ENCODE measurements at places on chromosomes 4 and X.

DNA sequence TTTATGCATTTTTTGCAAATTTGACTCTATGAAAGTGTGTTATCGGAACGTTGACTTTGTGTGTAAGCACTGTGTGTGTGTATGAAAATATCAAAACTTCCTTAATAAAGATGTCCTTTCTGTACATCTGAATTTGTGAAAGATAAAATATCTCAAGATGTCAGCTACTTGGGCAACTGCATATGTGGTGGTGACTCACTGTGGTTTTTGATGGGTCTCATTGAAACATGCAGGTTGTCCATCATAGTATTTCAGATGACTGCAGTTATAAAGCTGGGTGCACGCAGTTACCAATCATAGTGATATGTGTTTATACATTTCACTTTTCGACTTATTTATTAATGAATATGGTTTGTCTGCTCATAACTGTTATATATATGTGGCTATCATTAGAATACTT, 19.7 kb upstream of the BBS12 start:
- no peak for DNase-seq
- H3K36me3 ChIP-seq: no peaks in the 10 kb centered on the region
- H3K27me3 ChIP-seq: no peaks in the 10 kb centered on the region

- no peak overlapping the region for H3K4me3 ChIP-seq
- no peak for DNase-seq
- peaks cover 34% of the 10 kb centered on the region for H3K27me3 ChIP-seq
- H3K4me1 ChIP-seq: no peaks in the 10 kb centered on the region
- H3K36me3 ChIP-seq: no peaks in the 10 kb centered on the region
Observed at GRCh38 chr4:152957437-152958171, 21.5 kb downstream of the FHDC1 start.

DNA sequence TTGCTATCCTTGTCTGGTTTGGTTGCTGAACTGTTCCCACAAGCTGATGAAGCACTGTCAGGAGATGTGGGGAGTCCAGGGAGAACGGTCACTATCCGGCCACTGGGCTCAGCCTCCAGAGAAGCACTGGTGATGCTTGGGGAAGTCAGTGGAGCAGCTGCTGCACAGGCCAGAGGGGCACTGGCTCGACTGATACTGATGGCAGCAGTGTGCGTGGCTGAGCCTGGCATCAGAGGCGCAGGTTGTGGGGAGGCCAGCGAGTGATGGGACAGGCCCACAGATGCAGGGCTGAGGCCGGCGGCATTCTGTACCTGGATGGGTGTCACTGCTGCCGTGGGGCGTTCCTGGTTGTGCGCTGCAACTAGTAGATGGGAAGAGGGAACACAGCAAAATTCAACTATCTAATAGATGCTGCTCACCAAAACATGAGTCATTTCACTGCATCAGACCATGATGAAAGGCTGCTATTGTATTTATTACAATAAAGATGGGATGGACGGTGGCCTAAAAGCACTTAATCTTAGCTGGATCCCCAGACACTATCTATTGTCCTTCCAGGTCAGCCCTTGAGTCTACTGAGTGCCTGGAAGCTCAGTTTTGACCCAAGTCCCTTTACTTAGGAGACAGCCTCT, 106.3 kb upstream of the CBR4 start:
- H3K4me3 ChIP-seq: no peak overlapping the region
- no peaks in the 10 kb centered on the region for H3K27me3 ChIP-seq
- H3K4me1 ChIP-seq: no peaks in the 10 kb centered on the region
- H3K36me3 ChIP-seq: no peaks in the 10 kb centered on the region
- DNase-seq: no peak

GRCh38 chrX:96386981-96387380, 297.7 kb upstream of the DIAPH2 start:
- no peak overlapping the region for H3K4me3 ChIP-seq
- DNase-seq: no peak

DNA sequence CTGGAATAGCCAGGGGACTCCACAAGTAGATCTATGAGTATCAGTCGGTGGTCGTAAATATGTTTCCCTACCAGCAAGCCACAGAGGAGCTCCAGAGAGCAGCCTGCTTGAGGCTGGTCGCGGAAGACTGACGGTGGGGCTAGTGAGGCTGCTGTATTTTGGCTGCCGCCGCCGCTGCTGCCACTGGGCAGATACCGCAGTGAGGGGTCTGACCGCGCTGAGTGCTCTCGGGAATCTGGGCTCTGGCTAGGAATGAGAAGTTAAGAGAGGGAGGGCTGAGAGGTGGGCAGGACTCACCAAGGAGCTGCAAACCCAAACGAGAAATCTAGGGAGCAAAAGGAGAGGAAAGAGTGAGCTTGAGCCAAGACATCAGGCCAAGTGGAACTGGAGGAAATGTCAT, at the start of gene EXOC1L:
Gene EXOC1L, plus strand, starts transcription at position 157 of the 400 bp plus-strand sequence. Its CDS starts 237 bp downstream, at position 394.
- no peak within 1 kb of the TSS for H3K27ac ChIP-seq
- peaks cover 14% of the 10 kb centered on the region for H3K27me3 ChIP-seq
- no peaks in the 10 kb centered on the region for H3K36me3 ChIP-seq
- H3K4me3 ChIP-seq: no peak within 1 kb of the TSS
- peaks cover 4% of the 10 kb centered on the region for H3K4me1 ChIP-seq

DNA sequence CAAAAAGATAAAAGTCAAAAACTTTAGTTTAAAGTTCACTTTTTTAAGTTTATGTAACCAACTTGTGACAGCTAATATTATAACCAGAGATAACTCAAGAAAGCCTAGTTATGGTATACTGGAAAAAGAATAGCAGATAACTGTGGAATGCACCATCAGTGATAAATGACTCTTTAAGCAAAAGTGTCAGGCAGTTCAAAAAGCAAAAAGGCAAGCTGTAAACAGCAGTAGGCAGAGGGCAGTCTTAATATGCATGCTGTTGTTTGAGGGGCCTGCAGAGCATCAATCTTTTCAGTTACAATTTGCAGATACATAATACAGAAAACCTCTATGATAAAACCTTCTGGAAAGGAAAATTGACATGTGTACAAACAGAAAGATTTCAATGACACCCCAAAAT, 81.8 kb upstream of the JADE1 start:
- no peaks in the 10 kb centered on the region for H3K27me3 ChIP-seq
- H3K4me3 ChIP-seq: no peak overlapping the region
- H3K4me1 ChIP-seq: no peaks in the 10 kb centered on the region
- no peak for DNase-seq
- no peak overlapping the region for H3K27ac ChIP-seq

GRCh38 chr4:14361084-14361483, 641.2 kb upstream of the CPEB2 start:
- no peak overlapping the region for H3K27ac ChIP-seq
- H3K4me3 ChIP-seq: no peak overlapping the region
- no peaks in the 10 kb centered on the region for H3K27me3 ChIP-seq
- no peaks in the 10 kb centered on the region for H3K4me1 ChIP-seq
- no peak for DNase-seq

- no peak for DNase-seq
- H3K4me1 ChIP-seq: no peaks in the 10 kb centered on the region
Observed at GRCh38 chr4:182255441-182256190, 12.4 kb downstream of the TENM3 start.

DNA sequence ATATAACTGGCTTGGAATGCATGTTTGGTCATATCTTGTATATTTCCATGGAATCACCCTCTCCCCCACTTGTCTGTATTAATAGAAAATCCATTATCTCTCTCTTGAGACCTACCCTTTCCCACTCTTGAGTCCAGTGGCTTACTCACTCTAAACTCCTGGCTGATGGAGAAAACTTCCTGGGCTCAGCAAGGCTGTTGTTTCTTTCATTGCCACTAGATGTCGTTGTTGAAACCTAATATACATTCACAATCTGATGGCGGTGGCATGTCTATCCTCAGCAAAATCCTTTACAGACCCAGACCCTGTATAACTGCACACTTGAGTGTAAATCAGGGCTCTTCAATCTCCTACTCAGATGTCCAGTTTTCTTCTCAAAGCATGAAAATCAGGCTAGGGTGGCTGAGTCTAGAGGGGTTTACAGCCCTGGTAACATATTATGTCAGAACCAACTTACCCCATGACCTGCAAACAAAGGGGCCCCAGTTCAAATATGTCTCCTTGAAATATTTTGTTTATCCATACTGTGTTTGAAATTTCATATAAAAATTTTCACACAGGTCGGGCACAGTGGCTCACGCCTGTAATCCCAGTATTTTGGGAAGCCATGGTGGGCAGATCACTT, 70.0 kb upstream of the FAM241A start:
- H3K4me3 ChIP-seq: no peak overlapping the region
- peak; percentile 38 for DNase-seq
- peaks cover 8% of the 10 kb centered on the region for H3K27me3 ChIP-seq

DNA sequence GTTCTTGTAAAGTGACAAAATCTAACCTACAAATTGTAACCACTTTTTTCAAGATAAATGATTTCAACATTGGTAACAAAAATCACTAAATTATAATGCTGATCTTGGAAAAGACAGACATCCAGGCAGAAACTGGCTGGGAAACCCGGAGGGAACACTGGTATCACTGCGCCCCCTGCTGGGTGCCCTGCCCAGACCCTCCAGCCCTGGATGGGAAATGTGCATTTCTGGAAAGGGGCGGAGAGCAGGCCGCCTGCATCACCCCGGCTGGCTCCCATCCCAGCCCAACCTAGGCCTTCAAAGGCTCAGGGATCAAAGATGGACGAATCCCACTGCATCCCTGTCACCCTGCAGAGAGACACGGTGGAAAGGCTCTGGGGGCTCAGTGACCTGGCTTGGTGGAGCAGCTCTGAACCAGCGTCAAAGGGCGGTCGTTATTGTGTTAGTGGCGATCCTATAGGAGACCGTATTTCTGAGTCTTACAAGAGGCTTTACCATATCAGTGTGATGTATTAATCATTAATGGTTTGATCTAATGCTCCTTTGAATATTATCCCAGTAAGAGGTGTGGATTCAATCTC, 37.3 kb downstream of the ACOX3 start:
- H3K4me3 ChIP-seq: no peak overlapping the region
- H3K27me3 ChIP-seq: no peaks in the 10 kb centered on the region
- no peaks in the 10 kb centered on the region for H3K4me1 ChIP-seq
- peak; percentile 63 for DNase-seq
- H3K36me3 ChIP-seq: no peaks in the 10 kb centered on the region
- no peak overlapping the region for H3K27ac ChIP-seq

GRCh38 chrX:133045986-133046385, 50.9 kb downstream of the USP26 start:
- H3K4me3 ChIP-seq: no peak overlapping the region
- H3K27ac ChIP-seq: no peak overlapping the region
- H3K4me1 ChIP-seq: no peaks in the 10 kb centered on the region
- H3K27me3 ChIP-seq: no peaks in the 10 kb centered on the region

DNA sequence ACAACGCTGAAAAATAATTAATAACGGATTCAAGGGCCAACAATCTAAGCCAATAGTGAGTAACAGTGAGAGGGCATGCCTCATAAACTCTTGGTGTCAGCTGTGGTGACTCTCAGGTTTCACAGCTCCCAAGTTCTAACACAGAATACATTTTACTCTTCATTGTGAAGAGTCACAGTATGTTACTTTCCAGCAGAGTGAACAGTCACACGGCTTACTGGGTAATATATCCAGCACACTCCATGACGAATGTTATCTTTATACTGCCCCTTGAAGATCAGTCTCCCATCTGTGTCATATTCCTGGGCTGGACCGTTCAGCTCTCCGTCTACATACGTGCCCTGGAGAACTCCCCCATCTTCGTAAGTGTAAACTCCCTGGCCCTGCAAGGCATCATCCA, 23.1 kb downstream of the SETD7 start:
- H3K4me3 ChIP-seq: no peak overlapping the region
- no peaks in the 10 kb centered on the region for H3K27me3 ChIP-seq
- no peak for DNase-seq
- H3K36me3 ChIP-seq: peaks cover 3% of the 10 kb centered on the region
- no peak overlapping the region for H3K27ac ChIP-seq

GRCh38 chrX:21813612-21814368, 25.6 kb upstream of the MBTPS2 start:
- no peak overlapping the region for H3K4me3 ChIP-seq
- no peak for DNase-seq
- no peaks in the 10 kb centered on the region for H3K36me3 ChIP-seq
- H3K27me3 ChIP-seq: no peaks in the 10 kb centered on the region

DNA sequence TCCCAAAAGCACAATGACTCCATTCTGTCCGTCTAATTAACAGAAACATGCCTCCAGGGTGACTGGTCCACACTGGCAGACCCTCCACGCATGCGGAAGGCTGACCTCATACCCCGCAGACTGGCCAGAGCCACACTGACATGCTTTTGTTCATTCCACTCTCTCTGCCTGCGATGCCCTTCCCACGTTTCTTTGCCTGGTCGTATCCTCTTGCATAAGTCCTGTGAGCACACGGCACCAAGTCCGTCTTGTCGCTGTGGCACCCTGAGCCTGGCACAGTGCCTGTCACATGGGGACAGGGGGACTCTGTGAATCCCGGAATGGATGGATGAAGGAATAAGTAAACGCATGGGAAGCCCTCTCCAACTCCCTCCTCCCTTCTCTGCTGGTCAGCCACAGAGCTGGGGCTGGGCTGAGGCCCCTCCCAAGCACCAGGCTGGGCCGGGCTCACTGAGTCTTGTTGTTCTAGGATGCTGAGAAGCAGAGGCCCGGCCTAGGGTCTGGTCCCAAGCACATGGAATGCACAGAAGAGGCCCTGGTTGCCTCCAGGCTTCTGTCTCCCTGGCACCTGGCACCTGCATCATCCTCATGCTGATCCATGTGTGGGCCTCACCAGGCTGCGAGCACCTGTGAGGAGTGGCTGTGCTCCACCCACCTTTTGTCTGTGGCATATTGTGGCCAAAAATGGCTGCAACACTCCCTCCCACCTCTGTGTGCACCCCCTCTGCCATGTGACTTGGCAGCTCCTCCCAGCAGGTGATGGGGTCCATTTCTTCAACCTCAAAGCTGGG, 38.9 kb upstream of the C4orf50 start:
- no peaks in the 10 kb centered on the region for H3K27me3 ChIP-seq
- DNase-seq: no peak
- no peak overlapping the region for H3K27ac ChIP-seq
- H3K4me1 ChIP-seq: no peaks in the 10 kb centered on the region

DNA sequence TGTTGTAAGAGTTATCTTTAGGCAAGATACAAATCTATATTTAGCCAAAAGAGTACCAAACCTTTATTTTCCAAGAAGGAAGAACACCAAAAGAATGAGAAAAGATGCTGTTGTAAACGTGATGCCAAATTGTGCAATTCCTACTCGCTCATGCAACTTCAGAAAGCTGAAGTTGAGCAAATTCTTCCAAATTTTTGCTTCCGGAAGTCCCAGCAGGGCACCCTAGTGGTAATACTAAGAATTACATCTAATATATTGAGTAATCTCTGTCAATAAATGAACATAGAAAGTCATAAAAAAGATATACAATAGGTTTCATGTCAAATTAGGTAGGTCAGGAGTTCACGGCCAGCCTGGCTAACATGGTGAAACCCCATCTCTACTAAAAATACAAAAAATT, 36.0 kb upstream of the SMARCAD1 start:
- H3K27me3 ChIP-seq: no peaks in the 10 kb centered on the region
- H3K36me3 ChIP-seq: no peaks in the 10 kb centered on the region
- H3K4me1 ChIP-seq: no peaks in the 10 kb centered on the region
- H3K4me3 ChIP-seq: no peak overlapping the region

GRCh38 chrX:111268506-111268905, 1.8 kb downstream of the CAPN6 start:
- no peak for DNase-seq
- H3K27ac ChIP-seq: no peak overlapping the region
- H3K4me1 ChIP-seq: no peaks in the 10 kb centered on the region
- H3K4me3 ChIP-seq: no peak overlapping the region

Data from activated naive CD4-positive, alpha-beta T cell treated with anti-CD3 and anti-CD28 coated beads, Interleukin-2, amount 10 ng/mL, durations not matched to agents 7 days and 5 days (primary cell).